ENCODE measurements at places on chromosomes 11 and 22.

GRCh38 chr11:57761301-57762234, at the start of gene CTNND1:
Gene CTNND1, plus strand, starts transcription at chr11:57761802. Its CDS starts 29,677 bp downstream, at chr11:57791479.
- DNase-seq, result peak; percentile 99

- no peak for DNase-seq
Observed at GRCh38 chr11:86066657-86067008, 2.3 kb downstream of the PICALM start.

GRCh38 chr11:16841984-16842383, 103.5 kb downstream of the C11orf58 start:
- DNase-seq, result no peak

GRCh38 chr11:123301696-123302400, 106.8 kb upstream of the CLMP start:
- DNase-seq, result peak; percentile 25

- no peak for DNase-seq
Observed at GRCh38 chr11:297051-297585, 2.2 kb downstream of the IFITM5 start.

DNA sequence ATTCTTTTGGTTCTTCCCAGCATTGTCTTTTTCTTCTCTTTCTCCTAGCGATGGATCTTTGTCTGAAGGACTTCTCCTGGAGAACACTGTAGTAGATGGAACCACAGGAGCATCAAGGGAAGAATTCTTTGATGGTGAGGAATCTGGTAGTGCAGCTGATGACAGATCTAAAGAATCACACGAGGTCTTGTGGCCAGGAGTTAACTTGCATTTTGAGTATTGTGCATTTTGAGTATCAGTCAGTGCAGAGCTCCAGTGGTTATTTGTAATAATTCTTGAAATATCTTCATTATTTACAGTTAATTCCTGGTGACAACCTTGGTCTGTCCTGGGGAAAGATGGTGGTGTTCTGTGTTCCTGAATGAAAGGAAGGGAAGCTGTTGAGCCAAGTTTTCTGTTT, 14.5 kb upstream of the POGLUT3 start:
- DNase-seq, result no peak

GRCh38 chr11:37755521-37755920, 1157.5 kb upstream of the RAG2 start:
- no peak for DNase-seq

DNA sequence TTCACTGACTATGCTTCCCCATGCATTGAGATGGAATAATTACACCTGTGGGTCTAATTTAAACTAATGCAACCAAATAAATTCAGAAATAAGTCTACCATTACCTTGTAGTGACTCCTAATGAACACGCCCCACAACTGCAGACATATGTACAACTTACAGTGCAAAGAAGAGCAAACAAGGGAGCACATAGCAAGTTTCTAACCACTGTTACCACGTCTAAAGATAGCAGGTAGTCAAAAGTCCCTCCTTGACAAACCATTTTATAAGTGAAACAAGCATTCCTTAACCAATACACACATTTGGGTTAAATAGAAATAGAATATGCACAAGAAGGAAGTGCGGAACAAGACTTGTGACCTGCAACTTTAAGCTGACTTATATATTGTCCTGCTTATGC, 20.6 kb downstream of the PHF21A start:
- no peak for DNase-seq

DNA sequence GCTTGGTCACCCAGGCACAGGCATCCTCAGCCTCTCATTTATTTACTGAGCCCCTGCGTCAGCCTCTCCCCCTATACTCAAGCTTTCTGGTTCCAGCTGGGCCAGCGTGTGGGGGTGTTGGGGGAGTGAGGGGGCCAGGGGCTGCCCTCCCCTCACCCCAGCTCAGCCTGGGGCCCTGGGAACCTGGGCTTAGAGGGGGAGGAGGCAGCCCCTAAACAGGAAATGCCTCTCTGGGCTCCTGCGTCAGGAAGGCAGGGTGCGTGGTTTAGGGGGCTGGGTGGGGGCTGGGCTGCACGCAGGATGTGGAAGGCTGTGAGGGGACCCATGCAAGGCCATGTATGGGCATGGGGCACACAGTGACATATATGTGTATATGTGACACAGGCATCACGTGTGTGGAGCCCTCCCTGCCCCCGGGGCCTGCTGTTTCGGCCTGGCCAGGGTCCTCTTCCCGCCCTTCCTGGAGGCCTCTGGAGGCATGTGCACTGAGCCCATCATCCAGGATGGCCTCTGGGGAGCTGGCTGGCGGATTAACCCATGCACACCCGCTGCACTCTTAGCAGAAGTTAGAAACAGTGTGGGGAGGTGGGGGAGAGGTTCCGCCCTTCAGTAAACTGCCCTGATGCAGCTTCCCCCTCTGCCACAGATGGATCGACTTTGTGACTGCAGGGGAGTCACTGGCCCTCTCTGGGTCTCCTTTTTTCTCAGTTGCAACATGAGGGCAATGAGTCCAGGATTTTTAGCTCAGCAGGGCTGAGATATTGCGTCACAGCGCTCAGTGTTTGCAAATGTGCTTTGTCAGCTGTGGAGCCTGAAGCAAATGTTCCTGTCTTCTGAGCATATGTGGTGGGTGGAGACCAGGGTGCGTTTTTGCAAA, 1.1 kb upstream of the CD248 start:
- peak; percentile 95 for DNase-seq

GRCh38 chr11:12123273-12123672, 12.9 kb downstream of the MICAL2 start:
- peak; percentile 73 for DNase-seq

DNA sequence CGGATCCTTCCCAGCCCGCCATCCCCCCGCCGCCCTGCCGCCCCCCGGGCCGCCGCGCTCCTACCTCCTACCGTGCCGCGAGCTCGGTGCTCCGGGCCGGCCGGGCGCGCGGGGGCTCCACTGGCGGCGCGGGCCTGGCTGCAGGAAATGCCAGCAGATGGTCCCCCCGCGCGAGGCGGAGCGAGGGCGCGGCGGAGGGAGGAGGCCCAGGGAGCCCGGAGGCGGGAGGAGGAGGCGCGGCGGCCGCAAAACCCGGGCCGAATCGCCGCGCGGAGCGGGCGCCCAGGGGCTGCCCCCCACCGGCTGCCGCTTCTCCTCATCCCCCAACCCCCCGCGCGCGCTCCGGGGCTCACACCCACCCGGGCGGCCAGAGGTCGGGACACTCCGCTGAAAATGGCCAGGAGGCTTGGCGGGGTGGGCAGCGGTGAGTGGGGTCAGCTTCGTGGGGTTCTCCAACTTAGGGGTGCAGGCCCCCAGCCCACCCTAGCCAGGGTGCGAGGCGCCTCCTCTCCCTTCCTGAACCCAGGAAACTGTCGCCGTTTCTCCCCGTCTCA, at the start of gene OSBPL5:
Gene OSBPL5 (minus strand): TSS at position 159 of the 554 bp plus-strand sequence. CDS start 36,162 bp downstream, outside the sequence.
- DNase-seq, result peak; percentile 51

DNA sequence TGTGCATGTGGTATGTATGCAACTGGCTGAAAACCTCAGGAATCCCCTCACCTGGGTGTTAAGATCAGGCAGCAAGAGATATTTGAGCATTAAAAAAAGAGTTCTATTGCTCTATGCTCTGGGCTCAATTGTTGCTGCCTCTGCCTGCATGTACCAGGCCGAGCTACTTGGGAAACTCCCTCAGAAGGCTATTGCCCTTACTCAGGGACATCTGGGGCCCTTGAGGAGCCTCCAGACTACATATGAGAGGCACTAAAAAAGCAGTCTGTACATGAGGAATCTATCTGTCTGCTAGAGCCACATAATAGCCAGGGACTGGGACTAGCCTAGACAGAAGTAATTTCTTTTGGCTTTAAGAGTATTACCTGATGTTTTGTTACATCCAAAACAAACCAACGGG, 120.1 kb downstream of the SWAP70 start:
- DNase-seq, result no peak

DNA sequence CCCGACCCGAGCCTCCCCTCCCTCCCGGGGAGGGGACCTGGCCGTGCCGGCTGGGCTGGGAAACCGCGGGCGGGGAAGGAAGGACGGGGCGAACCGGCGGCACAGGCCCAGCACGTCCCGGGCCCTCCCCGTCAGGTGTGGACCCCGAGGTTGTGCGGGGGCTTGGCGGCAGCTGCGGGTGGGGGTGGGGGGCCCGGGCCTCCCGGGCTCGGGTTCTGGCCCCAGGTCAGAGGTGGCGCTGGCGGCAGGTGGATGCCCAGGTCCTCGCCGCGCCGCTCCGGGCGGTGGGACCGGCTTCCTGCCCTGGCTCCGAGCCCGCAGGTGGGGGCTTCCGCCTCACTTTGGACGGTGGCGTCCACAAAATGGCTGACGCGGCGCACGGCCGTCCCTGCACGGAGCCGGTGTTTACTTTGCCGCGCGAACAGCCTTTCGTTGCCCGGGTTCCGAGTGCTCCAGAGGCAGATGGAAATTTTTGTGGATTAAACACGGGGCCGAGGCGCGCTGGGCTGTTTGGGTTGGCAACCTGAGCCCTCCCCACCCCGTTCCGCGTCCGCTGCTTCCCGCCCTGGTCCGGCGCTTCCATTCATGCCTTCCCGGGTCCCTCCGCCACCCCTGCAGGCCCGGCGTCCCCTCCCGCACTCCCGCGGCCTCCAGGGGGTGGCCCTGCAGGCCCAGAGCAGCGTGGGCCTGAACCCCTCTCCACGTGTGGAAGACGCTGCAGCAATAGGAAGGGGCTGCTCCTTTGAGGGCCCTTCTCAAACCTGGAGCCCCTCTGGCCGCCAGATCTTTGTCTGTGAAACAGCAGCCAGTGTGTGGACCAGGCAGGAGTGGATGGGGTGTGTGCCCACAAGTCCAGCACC, 92.0 kb upstream of the KCNQ1OT1 start:
- no peak for DNase-seq

- no peak for DNase-seq
Observed at GRCh38 chr11:88303037-88303436, 34.5 kb downstream of the CTSC start.

GRCh38 chr22:43474161-43475101, 62.6 kb downstream of the MPPED1 start:
- no peak for DNase-seq

GRCh38 chr11:103927535-103927934, 108.9 kb upstream of the DDI1 start:
- peak; percentile 57 for DNase-seq

GRCh38 chr11:1500466-1501420, 14.2 kb upstream of the MOB2 start:
- DNase-seq, result no peak

DNA sequence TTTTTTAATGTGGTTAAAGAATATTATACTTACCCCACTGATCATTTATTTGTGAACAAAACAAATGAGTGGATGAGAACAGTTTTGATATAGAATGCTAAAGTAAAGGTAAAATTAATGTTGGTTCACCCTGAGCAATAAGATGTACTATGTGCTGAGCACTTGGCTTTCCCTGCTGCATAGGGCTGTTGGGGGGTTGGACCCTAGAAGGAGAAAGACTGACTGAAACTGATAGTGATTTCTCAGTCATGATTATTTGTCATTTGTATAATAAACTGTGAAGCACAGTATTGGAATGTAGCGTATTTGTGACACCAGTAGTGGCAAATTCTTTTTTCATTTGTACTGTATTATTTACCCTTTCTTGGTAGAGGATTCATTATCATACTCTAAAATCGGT, 63.3 kb downstream of the PRMT3 start:
- no peak for DNase-seq

DNA sequence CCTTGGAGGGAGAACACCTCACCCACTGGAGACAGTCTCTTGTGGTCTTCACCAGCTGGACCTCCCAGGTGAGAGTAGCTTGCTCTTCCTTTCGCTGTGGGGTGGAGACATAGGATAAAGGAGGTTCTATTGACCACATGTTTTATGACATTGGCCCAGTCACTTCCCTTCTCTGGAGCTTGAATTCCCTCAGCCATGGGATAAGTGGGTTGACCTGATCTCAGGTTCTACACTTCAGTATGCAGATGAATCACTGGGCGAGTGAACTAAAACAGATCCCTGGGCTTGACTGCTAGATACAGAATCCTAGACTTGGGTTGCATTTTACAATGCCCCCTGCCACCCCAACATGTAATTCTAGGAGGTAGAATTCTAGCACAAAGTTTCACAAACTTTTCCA, 54.8 kb upstream of the PRSS23 start:
- DNase-seq, result no peak

DNA sequence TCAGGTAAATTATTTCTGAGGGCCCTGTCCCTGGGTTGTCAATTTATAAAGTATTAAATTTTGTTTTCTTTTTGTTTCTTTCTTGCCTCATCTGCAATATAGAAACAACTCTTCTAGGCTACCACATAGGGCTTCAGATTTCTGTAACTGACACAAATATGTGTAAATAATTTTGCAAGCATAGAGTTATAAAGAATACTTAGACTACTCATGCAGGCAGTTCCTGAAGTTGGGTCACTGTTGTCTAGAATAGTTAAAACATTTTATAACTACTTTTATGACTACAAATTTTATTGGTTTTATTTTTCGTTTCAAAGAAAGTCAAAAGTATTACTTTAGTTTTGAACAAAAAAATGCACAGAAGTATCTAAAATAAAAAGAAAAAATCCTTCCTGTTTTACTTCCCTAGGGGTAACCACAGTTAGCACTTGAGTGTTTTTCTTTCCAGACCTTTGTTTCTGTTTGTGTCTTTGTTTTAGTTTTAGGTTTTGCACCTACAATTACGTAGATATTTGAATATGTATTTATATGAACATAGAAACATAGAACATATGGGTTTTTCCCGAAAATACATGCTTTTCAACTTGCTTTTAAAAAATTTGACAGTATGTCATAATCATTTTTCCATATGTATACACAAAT, 12.4 kb upstream of the TMEM123 start:
- no peak for DNase-seq

DNA sequence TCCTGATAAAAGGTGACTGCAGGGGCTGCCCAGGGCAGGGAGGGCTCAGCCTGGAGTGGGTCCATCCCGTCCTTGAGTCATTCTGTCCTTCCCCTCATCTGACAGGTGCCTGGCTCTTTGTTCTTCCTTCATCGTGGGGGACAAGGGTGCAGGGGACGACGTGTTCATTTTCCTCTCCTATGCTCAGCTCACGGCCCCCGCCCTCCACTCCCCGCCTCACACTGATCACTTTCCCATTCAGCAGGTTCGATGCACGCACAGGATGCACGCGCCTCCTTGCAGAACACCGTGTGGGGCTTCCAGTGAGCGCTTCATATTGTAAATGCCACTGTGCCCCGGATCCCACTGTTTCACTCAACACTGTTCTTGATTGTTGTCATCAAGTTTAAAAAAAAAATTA, 32.7 kb upstream of the SHANK2 start:
- DNase-seq, result no peak

DNA sequence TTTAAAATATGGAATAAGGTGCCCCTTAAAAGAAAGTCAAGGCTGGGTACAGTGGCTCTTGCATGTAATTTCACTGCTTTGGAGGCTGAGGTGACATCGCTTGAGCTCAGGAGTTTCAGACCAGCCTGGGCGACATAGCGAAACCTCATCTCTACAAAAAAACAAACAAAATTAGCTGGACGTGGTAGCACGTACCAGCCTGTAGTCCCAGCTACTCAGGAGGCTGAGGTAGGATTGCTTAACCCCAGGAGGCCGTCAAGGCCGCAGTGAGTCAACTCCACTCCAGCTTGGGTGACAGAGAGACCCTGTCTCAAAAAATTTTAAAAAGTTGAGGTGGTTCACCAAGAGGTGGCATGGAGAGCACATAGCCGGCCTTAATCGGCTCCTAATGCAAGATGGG, 17.7 kb upstream of the ADORA2A start:
- DNase-seq, result no peak

- peak; percentile 90 for DNase-seq
Observed at GRCh38 chr11:72724851-72725723, 27.1 kb downstream of the ARAP1 start.

- peak; percentile 33 for DNase-seq
Observed at GRCh38 chr11:65645710-65646109, 7.8 kb downstream of the SIPA1 start.

- DNase-seq, result peak; percentile 54
Observed at GRCh38 chr11:91220476-91221202, 997.8 kb upstream of the CHORDC1 start.

GRCh38 chr11:93166862-93167261, 30.9 kb downstream of the SLC36A4 start:
- no peak for DNase-seq

GRCh38 chr22:29988719-29989118, 91.5 kb upstream of the HORMAD2 start:
- DNase-seq, result peak; percentile 17
